ENCODE measurements at places on chromosomes 7 and 10. TPM values are rescaled to one million over a fixed set of nuclear protein-coding genes. Genes with fewer than 3 reads are reported as not detected.
A peak's percentile ranks its signal among the peaks of the same experiment; 100 is the strongest.

The NOS3 gene
- not detected for total RNA-seq

The HIF1AN gene
- total RNA-seq: 8.9 TPM

The GRM8 gene
- total RNA-seq: 0.11 TPM

DNA sequence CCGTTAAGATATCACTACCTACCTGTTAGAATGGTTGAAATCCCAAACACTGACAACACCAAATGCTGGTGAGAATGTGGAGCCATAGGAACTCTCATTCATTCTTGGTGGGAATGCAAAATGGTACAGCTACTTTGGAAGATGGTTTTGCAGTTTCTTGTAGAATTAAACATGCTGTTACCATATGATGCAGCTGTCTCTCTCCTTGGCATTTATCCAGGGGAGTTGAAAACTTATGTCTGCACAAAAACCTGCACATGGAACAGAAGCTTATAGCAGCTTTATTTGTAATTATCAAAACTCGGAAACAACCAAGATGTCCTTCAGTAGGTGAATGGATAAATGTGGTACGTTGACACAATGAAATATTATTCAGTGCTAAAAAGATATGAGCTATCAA lies 199.5 kb downstream of the BICC1 start:
- peak; percentile 69 for DNase-seq

DNA sequence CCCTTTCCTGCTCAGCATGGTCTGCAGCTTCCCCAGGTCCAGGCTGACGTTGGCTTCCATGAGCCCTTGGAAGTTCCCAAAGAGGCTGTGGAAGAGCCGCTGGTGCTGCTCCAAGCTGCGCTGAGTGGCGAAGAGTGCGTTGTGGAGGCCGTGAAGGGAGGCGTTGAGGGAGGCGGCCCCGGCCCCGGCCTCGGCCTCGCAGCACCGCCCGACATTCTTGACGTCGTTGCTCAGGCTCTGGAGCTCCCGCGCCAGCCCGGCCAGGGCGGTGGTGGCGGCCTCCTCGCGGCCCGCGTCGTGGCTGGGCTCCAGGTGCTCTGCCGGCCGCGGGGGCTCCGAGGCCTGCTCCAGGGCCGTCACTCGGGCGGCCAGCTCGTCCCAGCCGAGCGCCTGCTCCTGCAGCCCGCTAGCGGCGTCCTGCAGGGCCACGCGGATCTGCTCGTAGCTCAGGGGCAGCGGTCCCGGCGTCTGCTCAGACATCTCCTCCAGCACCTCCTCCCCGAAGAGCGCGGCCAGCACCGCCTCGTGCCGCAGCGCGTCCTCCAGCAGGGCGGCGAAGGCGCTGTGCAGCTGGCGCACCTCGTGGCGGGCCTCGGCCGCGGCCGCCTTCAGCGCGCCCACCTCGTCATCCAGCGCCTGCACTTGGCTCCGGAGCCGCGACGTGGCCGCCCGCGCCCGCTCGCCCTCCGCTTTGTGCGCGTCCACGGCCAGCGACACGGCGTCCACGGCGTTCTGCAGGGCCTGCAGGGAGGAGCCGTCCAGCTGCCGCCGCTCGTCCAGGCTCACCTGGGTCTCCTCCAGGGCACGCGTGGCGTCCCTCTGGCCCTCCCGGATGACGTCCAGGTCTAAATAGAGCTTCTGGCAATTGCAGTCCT lies 14.7 kb downstream of the MMRN2 start:
- DNase-seq: no peak

- no peak for DNase-seq
Measured at GRCh38 chr10:127303746-127304145, 107.4 kb upstream of the INSYN2A start.

DNA sequence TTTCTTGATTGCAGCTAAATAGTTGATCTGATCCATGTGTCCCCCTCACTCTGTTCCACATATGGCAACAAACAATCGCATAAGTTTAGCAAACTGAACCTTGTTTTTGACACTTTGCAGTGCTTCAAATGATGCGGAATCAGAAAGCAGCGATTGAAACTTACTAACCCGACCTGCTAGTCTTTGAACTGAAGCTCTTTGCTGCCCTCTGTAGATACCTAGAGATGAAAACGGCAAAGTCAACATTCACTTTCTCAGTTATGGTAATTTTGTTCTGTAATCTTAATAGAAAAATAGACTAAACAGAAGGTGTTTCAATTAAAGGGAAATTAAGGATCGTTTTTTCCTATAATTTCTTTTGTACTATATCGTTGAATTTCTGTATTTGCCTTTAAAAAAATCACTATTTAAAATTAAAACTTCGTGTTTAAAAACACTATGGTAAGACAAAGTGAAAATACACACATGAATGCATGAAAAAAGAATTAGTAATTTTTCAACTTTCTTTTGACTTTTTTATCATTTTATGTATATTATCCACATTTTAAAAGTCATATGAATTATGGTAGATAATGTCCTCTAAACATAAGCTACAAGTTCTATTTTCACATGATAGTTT lies 276.5 kb downstream of the MAGI2 start:
- DNase-seq: peak; percentile 58

GRCh38 chr7:50793120-50793946 lies 10.6 kb upstream of the GRB10 start:
- peak; percentile 52 for DNase-seq

DNA sequence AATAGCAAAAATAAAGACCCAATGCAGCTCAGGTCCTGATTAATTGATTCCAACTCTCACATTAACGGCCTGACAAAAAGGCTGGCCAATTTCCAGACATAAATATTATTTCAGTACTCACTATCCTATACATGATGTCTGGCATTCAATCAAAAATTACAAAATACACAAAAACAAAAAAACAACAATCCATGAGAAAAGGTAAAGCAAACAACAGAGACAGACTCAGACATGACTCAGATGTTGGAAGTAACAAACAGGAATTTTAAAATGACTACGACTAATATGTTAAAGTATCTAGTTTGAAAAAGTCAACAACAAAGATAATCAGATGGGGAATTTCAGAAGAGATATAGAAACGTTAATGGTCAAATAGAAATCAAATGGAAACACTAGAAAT lies 152.8 kb downstream of the AMPH start:
- DNase-seq: no peak

DNA sequence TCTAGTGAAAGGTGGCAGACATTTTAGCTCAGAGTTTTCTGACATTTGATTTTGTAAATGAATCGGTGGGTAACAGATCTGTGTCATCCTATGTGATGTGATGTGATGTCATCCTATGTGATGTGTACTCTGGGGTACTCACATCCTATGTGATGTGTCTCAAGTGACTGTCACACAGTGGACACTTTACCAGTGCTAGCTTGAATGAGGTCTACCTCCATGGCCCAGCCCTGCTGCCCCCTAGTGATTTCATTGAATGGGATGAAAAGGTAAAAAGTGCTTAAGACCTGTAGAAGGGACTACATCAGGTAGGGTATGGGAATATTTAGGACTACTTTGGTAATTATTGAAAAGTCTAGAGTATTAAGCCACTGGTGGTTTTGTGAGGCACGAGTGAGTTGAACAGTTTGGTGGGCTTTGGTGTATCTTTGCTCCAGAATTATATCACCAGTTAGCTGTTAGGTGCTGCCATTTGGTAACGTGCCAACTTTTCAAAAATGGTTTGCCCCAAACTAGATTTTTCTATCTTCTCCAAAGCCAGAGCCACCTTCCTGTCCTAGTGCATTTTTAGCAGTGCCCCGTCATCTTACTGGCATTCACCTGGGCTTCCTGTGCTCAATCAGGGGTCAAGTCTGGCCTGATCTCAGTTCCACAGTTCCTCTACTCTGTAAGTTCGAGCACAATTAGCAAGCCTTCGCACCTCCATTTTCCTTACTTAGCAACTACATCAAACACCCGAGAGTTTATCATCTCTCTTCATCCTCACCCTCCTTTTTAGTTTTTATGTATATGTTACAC lies 9.7 kb downstream of the EIF4H start:
- no peak for DNase-seq

GRCh38 chr7:123725586-123726171 lies 23.1 kb downstream of the WASL start:
- DNase-seq: no peak

DNA sequence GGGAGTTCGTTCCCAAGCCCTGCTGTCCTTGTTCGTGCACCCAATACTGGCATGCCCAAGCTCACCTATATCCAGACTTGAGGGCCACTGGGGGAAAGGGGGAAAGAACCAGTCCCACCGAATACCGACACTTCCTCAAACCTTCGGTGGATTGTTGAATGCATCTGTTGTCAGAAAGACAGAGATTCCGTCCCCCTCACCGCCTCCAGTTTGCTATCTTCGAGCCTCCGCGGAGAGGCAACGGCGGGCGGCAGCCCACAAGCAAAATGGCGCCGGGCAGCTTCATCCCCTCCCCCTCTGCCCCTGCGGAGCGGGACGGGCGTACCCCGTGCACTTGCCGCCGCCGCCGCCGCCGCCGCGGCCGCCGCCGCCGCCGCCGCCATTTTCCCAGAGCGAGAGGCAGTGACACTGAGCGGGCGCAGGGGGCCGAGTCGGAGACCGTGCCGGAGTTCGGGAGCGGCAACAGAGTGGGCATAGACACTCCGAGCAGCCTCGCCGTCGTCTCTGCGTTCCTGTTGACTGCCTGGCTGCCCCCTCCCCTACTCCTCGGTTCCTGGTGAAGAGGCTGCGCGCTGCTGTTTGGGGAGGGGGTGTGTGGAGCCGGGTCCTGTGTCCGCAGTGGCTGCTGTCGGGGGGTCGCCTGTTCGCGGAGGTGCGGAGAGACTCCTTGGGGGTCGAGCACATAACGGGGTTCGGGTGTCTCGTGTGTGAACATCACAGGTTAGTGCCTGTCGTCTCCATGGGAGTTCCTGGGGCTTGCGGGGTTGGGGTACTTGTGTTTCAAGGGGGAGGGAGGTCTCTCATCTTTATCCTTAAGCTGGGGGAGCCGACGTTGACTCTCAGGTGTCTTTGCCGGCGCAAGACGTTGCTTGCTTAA lies at the start of gene KMT2E:
Gene KMT2E, plus strand, starts transcription at position 390 of the 877 bp plus-strand sequence. CDS start 26,748 bp downstream, outside the sequence.
- peak; percentile 86 for DNase-seq

- no peak for DNase-seq
Measured at GRCh38 chr10:131822013-131822691, 78.7 kb upstream of the PPP2R2D start.

DNA sequence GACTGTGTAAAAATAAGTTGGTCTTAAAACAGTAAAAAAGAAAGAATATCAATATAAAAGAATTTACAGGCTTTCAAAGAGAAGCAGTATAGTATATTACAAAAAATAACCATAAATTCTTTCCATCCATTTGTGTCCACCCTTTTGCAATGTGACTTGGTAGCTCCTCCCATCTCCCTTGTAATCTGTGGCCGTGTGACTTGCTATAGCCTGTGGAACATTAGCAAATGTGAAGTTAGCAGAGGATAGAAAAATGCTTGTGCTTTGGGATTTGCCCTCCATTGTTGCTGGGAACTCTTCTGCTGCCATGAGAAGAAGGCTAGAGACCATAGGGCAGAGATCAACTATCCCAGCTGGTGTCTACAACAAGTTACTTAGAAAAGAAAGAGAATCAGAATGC lies 30.2 kb downstream of the KLHL7 start:
- DNase-seq: no peak

- no peak for DNase-seq
Measured at GRCh38 chr10:114265392-114266053, 26.5 kb downstream of the VWA2 start.

DNA sequence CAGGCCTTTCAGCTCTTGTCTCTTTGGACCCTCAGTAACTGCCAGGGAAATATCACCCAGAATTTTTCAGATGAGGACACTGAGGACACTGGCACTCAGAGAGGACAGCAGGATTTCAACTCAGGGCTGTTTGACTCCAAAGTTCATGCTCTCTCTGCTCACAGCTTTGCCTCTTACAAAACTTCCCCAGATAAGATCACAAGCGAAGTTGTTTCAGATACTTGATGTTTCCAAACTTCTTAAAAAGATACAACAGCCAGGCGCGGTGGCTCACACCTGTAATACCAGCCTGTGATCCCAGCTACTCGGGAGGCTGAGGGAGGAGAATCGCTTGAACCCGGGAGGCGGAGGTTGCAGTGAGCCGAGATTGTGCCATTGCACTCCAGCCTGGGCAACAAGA lies 32.4 kb upstream of the ZRANB1 start:
- no peak for DNase-seq

- no peak for DNase-seq
Measured at GRCh38 chr7:95250571-95250970, 73.8 kb downstream of the PON1 start.

DNA sequence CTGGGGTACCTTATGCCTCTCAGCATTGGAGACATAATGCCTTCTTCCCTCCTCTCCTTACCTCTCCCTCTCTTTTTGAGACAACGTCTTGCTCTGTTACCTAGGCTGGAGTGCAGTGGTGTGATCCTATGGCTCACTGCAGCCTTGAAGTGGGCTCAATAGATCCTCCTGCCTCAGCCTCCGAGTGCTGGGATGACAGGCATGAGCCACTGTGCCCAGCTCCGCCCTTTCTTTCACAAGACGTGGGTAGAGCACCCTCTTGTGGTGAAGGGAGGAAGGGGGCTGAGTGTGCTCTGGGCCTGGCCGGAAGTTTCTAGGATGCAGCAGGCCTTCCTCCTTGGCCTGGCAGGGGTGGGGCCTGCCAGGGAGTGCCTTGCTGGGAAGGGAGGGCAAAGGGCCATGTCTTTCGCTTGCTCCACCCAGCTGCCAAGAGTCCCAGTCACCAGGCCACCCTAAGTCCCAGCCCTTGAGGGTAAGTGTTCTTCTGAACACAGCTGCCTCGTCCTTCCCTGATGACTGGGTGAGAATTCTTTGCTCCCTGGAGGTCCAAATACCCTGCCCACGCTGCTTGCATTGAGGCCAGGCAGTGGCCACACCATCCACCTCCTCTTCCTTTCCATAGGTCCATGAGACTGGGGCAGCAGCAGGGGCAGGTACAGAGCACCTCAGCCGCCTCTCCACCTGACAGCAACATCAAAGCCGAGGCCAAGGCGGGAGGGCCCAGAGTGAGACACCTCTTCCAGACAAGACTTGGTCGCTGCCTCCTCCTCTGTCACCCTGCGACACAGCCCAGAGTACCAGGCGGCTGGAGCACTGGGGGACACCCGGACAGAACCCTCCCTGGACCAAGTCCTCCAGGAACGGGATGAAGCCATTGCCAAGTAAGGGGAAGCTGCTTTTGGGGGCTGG lies 3.7 kb downstream of the ABHD11 start:
- DNase-seq: peak; percentile 90

- DNase-seq: no peak
Measured at GRCh38 chr10:104328646-104328895, 9.7 kb downstream of the ITPRIP start.

- DNase-seq: no peak
Measured at GRCh38 chr7:134353411-134353810, 36.7 kb upstream of the SLC35B4 start.

- peak; percentile 75 for DNase-seq
Measured at GRCh38 chr7:150388709-150389531, 9.8 kb downstream of the ZNF775 start.

GRCh38 chr10:103597003-103597402 lies 103.5 kb downstream of the NEURL1 start:
- no peak for DNase-seq

- no peak for DNase-seq
Measured at GRCh38 chr7:9124320-9124719, 690.9 kb downstream of the NXPH1 start.

Data from LHCN-M2 (cell line).